ENCODE measurements at places on chromosomes 5 and 9.

DNA sequence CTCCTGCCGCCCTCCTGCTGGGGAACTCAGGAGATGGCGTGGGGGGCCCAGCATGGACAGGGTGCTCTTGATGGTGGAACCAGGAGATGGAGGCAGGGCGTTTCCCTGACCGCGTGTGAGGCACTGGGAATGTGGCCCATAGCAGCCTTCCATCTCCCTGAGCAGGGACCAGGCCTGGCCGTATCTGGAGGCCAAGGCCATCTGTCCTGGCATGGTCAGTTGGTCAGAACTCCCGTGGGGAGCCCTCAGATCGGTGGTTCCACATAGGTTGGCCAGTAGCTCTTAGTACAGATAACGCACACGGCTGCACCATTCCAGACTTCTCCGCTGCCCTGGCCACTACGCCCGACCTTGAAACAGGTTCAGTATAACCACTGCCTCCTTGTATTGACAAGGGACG lies 77.6 kb downstream of the KCNT1 start:
- DNase-seq = no peak

DNA sequence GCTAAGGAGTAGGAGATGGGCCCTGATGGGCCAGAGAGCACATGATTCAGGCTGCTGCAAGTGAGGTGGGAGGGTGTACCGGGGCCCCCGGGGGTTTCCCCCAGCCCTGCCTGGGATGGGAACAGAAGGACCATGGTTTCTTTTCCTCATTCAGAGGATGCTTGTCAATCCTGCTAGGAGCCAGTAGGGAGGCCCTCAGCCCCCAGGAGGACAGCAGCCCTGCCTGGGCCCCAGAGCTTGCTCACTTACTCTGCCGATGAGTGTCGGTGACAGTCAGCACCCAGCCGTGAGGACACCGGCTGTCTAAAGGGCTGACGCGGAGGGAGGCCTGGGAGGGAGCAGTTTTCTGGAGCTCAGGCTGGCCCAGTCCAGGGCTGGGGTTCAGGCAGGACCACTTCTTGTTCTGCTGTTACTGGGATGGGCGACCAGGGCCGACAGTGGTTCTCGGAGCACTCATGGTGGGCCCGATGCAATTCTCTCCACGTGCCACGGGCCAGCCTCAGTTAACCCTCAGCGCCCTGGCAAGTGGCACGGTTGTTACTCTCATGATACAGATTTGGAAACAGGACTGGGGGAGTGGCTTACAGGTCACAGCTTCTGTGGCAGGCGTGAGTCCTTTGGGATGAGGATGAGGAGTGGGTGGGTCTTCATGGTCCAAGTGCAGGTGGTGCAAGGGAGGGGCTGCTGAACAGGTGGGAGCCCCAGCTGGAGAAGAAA lies 1.8 kb downstream of the ARRDC1 start:
- DNase-seq = no peak

GRCh38 chr5:167820101-167820990 lies 471.1 kb upstream of the WWC1 start:
- DNase-seq = no peak

DNA sequence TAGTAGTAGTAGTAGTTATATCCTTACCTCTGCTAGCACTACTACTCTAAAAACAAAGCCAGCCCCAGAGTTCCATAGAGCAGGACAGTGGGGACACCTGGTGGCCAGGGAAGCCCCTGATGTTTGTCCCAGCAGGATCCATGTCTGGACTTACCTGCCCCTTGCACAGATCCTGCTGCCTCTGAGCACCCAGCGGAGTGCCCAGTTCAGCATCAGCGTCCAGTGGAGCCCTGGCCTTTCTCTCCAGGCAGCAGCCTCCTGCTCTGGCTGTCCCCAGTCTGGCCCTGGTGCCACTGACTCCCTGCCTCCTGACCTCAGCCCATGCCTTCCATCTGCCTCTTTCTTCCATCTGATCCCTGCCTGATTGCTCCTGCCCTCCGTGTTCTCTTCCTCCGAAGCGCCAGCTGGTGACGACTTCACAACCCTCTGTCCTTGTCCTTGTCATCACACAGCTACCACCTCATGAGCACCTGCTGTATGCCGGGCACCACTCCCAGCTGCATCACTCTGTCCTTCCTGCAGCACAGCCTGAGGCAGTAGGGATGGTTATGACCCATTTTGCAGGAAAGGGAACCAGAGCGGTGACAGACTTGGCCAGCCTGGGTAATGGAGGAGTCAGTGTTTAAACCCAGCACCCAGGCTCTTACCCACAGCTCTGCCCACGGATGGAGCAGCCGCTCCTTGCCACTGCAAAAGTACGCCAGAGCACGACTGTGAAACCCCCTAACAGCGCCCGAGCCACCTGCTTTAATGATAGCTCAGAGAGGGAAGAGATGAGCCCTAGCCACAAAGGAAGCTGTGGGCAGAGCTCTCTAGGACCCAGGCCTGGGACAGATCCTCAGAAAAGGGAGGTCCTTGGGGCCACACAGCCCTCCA lies 11.5 kb downstream of the SARDH start:
- peak; percentile 66 for DNase-seq

GRCh38 chr9:92181296-92181695 lies 66.1 kb upstream of the SPTLC1 start:
- DNase-seq = no peak

GRCh38 chr9:135070198-135070951 lies 17.1 kb upstream of the OLFM1 start:
- DNase-seq = no peak

DNA sequence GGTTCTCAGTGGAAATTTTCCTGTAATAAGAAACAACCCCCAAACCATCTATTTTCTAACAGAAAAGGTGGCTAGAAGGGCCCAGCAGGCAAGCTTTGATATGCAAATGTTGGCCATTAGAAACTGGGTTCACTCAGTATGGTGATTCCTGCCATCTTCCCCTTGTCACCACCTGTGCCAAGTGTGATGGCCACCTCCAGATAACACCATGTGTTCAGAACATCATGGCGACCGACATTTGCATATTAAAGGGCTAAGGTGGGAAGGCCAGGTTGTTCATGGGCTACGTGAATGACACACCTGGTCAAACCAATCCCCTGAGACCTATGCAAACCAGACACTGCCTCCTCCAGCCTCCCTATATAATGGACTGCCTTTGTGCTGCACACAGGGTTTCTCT lies 20.4 kb downstream of the FOXE1 start:
- DNase-seq = no peak

- DNase-seq = no peak
Observed at GRCh38 chr9:4740388-4740637, 689 bp downstream of the AK3 start.

- peak; percentile 61 for DNase-seq
Observed at GRCh38 chr9:117555964-117556629, 141.2 kb upstream of the ASTN2 start.

DNA sequence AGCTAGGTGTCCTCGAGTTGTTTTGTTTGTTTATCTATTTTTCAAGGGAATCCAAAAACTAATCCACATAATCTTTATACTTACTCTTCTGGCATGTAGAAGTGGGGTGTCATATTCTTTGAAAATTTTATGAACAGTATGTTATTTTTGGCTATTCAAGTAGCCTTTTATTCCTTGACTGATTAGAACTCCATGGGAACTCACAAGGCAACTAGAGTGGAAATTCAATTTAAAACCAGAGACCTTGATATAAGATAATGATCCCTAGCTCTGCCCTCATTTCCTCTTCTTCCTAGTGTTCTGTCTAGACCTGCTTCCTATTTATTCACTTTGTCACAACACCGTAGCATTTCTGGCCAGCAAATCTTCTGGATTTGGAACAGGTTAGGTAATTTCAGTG lies 1123.7 kb upstream of the C9orf72 start:
- no peak for DNase-seq

DNA sequence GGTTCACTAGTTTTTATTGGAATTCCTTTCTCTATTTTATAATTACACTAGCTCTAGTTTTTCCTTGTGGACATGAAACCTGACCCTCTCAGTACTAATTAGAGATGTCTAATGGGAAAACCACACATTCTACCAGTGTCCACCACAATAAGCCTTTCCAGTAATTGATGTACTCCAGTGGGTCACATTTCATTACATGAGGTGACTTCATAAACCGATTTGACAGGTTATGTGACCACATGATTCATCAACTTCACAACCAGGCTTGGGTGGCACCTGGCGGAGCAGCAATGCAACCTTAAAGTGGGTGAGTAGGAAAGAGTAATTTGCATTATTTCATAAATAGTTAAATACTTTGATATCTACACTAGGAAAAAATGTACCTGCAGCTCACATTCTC lies 284.2 kb upstream of the ADAMTS16 start:
- DNase-seq = no peak

DNA sequence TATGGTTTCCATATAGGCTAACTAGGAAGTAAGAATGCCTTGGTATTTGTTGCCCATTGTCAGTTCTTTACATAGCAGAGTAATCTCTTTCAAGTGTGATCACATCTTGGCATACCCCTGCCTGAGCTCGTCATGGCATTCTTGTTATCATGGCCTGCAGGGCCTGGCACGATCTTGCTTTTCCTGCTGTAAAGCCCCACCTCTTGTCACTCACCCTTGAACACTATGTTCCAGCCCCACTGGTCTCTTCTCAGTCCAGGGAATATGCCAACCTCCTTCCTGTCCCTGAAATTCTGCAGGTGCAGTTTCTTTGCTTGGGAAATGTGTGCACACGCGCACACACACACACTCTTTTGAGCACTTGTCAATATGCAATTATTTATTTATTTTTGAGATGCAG lies 250.2 kb upstream of the DMRT1 start:
- DNase-seq = no peak

DNA sequence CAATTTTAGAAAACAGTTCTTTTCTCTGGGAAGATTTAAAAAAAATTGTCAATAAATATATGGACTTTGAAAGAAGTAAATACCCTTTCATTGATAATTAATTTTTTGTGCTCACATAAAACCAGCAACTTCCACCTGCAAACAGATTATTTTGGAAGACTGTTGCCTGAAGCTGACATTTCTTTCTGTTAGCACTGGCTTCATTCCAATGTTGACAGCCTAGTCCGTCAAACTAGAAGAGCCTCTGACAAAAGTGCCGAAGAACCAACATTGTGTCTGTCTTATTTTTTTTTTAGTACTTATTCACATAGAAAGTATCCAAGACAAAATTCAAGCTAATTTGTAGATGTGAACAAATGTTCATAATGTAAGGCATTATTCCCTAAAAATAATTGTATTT lies 108.6 kb upstream of the TMEM161B start:
- DNase-seq = no peak

DNA sequence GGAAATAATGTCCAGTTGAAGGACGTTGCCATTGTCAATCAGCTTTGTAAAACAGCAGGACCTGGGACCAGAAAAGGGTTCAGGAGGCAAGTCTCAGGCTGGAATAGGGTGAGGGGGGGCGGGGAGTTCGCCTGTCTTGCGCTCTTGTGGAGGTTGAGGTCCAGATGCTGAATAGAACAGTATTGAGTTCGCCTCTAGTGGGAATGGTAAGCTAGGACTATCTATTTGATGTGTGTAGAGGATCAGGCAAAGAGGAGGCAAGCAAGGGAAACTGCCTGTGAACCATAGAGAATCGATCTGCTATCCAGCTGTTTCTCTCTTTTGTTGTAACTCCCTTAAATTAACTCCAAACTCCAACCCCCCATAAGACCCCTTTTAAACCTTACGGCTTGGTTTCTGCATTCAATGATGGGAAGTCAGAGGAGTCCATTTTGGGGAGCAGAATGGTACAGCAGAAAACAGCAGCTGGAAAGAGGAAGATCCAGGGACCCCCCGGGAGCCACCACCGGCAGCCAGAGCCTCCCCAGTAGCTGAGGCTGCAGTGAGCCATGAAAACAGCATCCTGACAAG lies 133.7 kb downstream of the SLC28A3 start:
- DNase-seq = no peak

DNA sequence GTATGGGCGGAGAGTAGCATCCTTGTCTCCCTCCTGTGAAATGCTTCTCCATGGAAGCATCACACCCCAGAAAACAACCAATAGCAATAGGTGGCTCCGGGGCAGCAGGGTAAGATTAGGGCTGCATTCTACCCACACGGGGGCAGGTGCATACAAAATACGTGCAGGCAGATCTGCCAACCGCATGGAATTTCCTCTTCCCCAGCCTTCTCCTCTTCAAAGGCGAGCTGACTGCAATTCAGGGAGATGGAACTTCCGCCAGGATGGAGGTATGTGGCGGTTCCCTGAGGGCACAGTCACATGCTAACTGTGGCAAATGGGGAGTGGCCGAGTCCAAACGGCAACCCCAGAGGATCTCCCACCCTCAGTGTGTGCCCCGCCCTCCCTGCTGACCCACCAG lies 81.5 kb downstream of the LMNB1 start:
- DNase-seq = no peak
